ENCODE measurements at places on chromosomes 16 and 17. TPM values are rescaled to one million over a fixed set of nuclear protein-coding genes. Genes with fewer than 3 reads are reported as not detected.

The CDC6 gene
- 16.8 TPM for total RNA-seq

The SOST gene
- 0.23 TPM for total RNA-seq

The YPEL3 gene
- 45.0 TPM for total RNA-seq

The PMFBP1 gene
- total RNA-seq: 3.7 TPM

The ASGR1 gene
- total RNA-seq: 16.5 TPM

The SLFN14 gene
- total RNA-seq: not detected

The DNASE1L2 gene
- 1.4 TPM for total RNA-seq

All from mesothelial cell of epicardium (in vitro differentiated cells).